ENCODE measurements at places on chromosomes 7 and 10. TPM values are rescaled to one million over a fixed set of nuclear protein-coding genes. Genes with fewer than 3 reads are reported as not detected.

Gene ARPC1A
- 161 TPM for total RNA-seq

Gene ABCB1
- 4.8 TPM for total RNA-seq

Gene PRSS37
- total RNA-seq: not detected

Gene AGR2
- total RNA-seq: not detected

Gene STRIP2
- 23.3 TPM for total RNA-seq

Gene RTKN2
- total RNA-seq: not detected
